ENCODE measurements at places on chromosomes 2 and 18.

DNA sequence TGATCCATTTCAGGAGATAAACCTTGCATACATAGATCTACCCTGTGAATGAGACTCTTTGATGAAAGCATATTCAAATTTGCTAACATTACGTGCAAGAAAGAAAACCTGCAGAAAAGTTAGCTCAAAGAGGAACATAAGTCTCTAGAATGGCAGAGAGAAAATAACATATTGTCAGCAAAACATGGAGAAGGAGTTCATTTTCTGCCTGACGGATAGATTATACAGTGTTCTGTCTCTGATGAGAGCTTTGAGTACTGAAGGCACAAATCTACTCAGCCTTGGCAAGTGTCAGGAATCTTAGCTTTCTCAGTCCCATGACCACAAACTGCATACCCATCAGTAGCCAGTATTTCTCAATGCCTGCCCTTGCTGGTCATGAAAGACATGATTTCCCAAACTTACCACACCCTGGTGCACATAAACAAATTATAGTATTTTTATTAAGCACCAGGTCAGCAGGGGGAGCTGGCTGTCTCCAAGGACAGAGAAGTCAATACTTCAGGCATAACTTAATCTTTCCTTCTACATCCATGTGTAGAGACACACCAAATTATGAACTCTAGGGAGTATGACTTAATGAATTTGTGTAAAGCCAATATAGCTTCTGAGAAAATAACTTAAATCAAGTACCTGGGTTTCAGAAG is 401.2 kb upstream of the SOX11 start:
- DNase-seq, result no peak

GRCh38 chr2:6512589-6512988 is 353.1 kb downstream of the CMPK2 start:
- DNase-seq, result no peak

DNA sequence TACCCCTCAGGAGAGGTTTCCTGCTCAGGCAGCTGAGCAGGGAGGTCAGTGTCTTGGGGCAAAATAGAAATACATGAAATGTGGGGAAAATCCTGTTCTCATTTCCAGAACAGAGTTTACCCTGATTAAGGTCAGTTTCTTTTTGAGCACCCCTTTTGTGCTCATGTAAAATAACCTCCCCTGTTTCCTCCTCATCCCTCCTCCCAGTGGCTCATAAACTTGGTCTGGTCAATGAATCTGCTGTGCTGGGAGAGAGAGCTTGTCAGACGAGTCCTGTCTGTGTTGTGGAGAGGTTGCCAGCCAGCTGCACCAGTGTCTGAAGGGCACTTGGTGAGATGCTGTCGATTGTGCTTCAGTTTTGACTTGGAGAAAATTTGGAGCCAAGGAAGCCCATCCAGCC is 48.6 kb downstream of the NTSR2 start:
- DNase-seq, result no peak

GRCh38 chr18:50855976-50856757 is 22.8 kb upstream of the ME2 start:
- no peak for DNase-seq

DNA sequence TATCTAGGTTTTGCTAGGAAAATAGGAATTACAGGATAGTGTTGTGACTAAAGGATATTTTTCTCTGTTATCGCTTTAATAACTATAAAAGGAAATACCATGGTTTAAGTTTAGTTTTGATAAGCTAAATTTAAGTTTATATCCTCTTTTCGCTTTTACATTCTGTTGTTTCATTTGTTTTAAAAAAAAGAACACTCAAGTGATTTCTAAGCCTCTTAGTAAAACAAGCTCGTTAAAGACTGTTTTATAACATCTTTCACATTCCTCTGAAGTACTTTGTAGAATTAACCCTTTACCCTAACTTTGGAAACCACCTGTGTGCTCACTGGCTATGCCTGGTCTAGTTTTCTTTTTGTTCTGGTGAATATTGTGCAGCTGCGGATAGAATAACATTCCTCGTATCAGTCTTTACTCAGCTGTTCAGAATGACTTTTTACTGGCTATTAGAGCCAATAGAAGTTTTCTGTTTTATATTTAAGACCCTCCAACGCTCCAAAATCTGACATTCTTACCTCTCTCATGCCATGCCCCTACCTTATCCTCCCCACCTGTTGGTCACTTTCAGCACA is 183.1 kb downstream of the PTPRM start:
- DNase-seq, result no peak

DNA sequence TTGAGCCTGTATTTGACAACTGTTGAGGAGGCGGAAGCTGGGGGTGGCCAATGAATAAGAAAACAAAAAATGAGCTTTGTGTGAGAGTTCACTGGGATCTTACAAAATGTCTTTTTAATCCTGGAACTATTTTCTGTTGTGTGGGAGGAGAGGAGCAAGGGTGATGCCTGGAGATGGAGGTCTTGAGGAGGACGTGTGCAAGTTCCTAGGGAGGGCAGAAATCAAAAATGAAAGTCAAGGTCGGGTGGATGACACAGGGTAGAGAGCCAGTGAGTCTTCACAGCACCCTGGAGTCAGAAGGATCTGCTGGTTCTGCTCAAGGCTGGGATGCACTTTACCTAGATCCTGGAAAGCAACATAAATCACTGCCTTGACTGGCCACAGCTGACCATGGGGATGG is 180.3 kb upstream of the PKDCC start:
- DNase-seq, result no peak

DNA sequence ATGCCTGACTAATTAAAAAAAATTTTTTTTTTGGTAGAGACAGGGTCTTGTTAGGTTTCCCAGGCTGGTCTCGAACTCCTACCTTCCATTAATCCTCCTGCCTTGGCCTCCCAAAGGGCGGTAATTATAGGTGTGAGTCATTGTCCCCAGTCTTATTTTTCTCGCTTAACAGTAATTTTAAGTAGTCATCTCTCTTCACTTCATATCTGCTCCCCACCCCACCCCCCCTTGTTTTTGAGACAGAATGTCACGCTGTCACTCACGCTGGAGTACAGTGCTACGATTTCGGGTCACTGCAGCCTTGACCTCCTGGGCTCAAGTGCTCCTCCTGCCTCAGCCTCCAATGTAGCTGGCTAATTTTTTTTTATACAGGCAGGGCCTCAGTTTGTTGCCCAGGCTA is 27.7 kb downstream of the RAB10 start:
- no peak for DNase-seq

DNA sequence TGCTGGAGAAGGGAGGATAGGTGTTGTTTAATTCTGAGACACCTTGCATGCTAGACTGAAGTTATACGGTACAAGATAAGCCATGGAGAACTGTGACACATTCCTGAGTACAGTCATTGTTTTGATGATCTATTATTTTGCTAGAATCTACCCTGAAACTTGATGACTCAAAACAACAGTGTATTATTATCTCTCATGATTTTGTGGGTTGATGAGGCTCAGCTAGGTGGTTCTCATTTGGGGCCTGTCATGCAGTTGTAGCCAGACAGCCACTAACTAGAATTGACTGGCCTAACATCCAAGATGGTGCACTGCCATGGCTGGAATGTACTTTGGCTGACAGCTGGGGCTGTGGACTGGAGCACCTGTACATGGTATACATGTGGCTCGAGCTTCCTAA is 5.4 kb upstream of the IL1R1 start:
- no peak for DNase-seq

DNA sequence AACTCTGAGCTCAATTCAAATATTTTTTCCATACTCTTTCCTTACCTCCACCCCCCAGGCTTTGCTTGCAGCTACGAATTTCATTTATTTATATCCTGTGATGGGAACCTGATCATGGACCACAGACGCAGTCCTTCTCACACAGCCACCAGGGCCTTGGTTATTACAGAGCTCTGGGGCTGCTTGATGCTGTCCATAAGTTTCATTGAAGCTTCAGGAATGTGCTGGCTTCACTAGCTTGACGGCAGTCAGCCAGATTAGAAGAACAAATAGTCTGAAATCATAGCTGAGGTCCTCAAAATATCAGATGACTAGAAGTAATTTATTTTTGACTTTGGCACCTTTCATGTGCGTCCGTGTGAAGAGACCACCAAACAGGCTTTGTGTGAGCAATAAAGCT is 104.9 kb downstream of the VWA3B start:
- DNase-seq, result no peak

DNA sequence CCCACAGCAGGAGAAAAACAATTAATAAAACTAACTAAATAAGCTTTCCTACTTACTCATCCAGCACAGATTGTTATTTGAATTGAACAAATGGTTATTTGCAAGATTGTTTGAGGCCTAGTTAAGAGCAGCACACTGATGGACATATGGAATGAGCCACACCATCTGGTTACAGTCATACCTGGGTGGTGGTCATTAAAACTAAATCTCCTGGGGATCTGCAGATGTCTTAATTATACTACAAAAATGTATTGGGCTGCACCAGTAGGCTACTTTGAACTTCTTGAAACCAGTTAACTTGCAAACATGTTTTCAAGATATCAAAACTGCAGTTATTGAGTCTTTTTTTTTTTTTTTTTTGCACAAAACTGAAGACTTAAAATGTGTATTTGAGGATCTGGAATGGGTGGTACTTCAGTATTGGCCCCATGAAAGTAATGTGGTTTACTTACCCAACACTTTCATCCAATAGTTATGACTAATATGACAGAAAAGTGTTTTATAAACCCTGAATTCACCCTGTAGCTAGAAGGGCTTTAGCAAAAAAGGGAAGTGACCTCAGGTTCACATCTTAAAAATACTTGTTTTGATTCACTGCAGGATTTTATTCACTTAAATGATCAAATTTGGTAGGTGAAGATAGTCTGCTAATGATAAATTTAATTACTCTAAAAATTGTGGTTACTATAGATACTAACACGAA is 10.8 kb downstream of the AGFG1 start:
- DNase-seq, result no peak

DNA sequence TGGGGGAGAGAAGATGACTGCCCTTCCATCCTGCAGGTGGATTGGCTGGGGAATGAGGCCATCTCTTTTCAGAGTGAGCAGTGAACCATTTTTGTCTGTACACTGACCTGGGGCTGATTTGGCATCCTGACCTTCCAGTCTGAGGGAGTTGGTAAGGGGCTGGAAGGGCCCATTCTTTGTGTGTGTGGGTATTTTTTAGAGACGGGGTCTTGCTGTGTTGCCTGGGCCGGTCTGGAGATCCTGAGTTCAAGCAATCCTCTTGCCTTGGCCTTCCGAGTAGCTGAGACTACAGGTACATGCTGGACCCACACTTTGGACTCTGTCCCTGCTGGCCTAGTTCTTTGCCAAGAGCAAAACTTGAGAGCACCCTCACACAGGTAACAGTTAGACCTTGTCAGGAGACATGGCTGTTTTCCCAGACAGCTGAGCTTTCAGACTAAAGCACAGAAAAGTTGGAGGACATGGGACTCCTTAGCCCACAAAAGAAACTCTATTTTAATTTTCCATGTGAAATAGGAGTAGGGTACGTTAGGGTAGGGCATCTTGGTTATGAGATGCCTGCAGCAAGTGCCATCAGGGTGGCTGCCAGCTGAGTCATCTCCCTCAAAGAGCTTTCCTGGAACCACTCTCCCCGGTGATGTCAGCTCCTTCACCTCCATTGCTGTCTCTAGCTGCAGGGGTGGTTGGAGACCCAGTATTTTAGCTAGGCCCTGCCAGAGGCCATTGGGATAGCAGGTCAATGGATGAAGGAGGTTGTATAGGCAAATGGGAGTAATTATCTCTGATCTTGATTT is 60.7 kb downstream of the DGKD start:
- peak; percentile 30 for DNase-seq

DNA sequence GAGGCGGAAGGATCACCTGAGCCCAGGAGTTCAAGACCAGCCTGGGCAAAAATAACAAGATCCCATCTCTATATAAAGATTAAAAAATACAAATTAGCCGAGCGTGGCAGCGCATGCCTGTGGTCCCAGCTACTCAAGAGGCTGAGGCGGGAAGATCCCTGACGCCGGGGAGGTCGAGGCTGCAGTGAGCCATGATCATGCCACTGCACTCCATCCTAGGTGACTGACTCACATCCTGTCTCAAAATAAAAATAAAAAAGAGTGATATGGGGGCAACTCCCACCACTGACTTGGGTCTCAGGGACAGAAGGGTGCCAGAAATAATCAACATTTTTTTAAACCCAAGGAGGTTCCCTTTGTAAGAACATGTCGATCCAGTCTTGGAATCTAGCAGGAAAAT is 37.6 kb downstream of the ZNF516 start:
- DNase-seq, result no peak

DNA sequence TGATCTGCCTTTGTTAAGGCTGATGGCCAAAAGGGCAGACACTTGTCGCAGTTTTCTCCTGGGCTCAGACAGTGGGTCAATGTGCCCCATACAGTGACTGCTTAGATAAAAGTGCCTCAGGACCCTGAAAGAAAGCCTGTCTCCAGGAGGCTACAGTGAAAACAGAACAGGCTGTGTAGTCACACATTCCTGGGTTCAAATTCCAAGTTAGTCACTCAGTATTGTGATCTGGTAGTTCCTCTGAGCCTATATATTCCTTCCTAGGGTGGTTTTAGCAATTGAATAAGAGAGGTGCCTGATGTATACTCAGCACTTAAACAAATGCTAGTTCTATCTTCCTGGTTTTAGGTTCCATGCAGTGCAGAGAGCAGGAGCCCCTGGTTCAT is 54.4 kb downstream of the RPL37A start:
- DNase-seq, result no peak

GRCh38 chr2:156480376-156480775 is 44.2 kb downstream of the GPD2 start:
- DNase-seq, result no peak

- DNase-seq, result no peak
These were observed 95.2 kb downstream of the EPB41L5 start for GRCh38 chr2:120108049-120108448.

DNA sequence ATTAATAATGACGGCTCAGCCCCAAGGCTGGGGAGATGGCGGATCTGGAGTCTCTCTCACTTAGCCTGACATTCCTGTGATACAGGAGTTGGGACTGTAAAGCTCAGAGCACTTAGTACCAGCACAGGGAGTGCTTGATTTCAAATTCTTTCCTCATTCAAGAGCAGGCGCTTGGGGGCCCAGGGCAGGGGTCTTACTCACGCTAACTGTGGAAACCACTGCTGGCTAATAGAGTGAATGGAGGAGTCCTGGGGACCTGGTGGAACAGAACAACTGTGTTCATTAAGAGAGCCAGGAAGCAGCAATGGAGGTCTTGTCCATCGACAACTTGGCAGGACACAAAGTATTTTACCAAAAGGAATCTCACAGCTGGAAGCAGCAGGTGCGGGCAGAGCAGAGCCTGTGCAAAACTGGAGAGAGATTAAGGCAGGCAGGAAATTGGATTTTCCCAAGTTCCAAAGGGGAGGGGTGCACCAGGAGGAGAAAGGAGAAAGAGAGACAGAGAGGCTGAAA is 358.9 kb downstream of the TNS1 start:
- no peak for DNase-seq

DNA sequence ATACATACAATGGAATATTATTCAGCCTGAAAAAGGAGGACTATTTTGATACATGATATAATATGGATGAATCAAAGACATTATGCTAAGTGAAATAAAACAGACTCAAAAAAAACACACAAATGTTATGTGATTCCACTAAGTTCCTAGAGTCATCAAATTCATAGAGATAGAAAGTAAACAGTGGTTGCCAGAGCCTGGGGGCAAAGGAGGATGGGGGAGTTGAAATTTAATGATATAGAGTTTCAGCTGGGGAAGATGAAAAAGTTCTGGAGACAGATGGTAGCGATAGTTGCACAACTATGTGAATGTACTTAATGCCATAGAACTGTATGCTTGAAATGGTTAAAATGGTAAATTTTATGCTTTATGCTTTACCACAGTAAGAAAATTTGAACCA is 119.7 kb downstream of the METTL4 start:
- no peak for DNase-seq

GRCh38 chr18:79631096-79631507 is 48.5 kb upstream of the CTDP1 start:
- no peak for DNase-seq

All from stimulated activated CD8-positive, alpha-beta memory T cell treated with anti-CD3 and anti-CD28 coated beads, Interleukin-4, amount 100 ng/mL, for 24 hours (primary cell).